ENCODE measurements at places on chromosomes 6 and 20. TPM values are rescaled to one million over a fixed set of nuclear protein-coding genes. Genes with fewer than 3 reads are reported as not detected.
A peak's percentile ranks its signal among the peaks of the same experiment; 100 is the strongest.

Gene ID4
- 9.6 TPM for polyA plus RNA-seq

Gene PLG
- not detected for polyA plus RNA-seq

Gene SAMD10
- polyA plus RNA-seq: 3.9 TPM

DNA sequence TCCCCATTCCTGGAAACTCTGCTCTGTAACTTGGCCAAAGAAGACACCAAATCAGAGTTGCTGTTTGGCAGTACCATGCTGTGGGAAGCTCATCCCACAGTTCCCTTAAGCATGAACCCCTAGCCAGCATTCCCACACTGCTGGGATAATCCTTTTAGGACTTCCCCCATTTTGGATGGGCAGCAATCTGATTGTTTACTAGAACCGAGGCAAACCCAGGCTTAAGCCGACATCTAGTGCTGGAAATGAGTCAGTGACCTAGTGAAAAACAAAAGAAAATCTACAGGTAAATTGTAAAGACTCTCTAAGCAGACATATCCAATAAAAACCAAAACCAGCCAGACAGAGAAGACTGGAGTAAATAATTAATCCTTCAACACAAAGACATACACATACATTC lies 5.2 kb downstream of the DNAH8 start:
- H3K27ac ChIP-seq: no peak overlapping the region
- no peak overlapping the region for H3K4me3 ChIP-seq
- DNase-seq: no peak
- H3K4me1 ChIP-seq: peaks cover 2% of the 10 kb centered on the region
- H3K27me3 ChIP-seq: peaks cover 45% of the 10 kb centered on the region

DNA sequence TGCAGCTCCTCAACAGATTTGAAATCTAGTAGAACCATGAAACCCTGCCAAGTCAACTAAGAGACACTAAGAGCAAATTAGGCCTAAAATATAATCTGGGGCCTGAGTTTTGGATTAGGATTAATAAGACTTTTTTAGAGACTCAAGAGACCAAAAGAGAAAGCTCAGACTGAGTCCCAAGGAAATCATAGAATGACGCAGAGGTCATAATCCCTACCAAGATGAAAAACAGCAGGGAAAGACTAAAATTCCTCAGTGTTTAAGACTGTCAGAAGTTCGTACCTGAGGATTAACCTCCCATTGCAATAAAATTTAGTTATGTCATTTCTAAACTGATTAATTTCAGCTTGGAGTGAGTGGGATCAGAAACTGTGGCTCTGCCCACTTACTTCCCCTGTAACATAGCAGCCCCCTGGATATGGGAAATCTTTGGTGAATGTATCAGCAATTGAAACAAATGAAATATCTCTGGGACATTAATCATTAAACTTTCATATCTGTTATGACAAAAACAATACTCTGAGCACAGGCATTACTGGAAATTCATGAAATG lies 200.3 kb downstream of the EDN1 start:
- H3K4me1 ChIP-seq: peaks cover 14% of the 10 kb centered on the region
- H3K27ac ChIP-seq: peak overlapping the region; percentile 49
- DNase-seq: no peak
- no peaks in the 10 kb centered on the region for H3K27me3 ChIP-seq
- H3K4me3 ChIP-seq: no peak overlapping the region

DNA sequence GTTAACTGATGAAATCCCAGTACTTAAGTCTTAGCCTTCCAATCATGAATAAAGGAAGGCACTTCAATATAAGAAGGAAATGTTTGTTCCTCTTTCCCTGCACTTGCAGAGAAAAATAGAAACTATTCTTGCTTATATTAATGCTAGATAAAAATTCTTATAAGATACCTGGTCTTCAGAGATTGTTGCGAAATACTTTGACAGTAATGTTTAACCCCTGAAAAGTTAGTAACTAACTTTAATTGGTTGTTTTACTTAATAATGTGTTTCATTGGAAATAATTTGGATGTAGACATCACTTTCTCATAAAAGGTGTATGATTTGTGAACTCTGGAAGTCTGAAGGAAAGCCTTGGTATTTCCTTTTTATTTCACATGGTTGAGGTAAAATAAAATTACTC lies 294.2 kb upstream of the SYNCRIP start:
- no peaks in the 10 kb centered on the region for H3K36me3 ChIP-seq
- H3K4me3 ChIP-seq: no peak overlapping the region
- no peak overlapping the region for H3K27ac ChIP-seq
- H3K27me3 ChIP-seq: no peaks in the 10 kb centered on the region

DNA sequence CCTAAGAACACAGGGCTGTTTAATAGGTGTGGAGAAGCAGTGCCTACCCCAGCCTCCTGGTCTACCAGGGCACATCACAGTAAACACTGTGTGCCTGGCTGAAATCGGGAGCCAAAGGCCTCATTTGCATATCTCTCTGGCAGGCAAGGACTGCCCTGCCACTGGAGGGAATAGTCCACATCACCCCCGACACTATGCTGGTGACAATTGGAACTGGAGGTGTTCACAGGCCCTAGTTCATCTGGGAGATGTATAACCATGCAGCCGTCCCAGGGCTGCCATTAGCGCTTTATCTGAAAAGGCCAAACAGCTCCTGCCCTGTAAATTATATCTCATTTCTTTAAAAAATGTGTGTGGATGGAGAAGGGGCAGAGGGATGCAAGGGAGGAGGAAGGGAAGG lies 150.3 kb downstream of the LINC00237 start:
- H3K27me3 ChIP-seq: peaks cover 9% of the 10 kb centered on the region
- H3K4me1 ChIP-seq: no peaks in the 10 kb centered on the region
- no peak overlapping the region for H3K27ac ChIP-seq
- no peak for DNase-seq
- no peaks in the 10 kb centered on the region for H3K36me3 ChIP-seq

DNA sequence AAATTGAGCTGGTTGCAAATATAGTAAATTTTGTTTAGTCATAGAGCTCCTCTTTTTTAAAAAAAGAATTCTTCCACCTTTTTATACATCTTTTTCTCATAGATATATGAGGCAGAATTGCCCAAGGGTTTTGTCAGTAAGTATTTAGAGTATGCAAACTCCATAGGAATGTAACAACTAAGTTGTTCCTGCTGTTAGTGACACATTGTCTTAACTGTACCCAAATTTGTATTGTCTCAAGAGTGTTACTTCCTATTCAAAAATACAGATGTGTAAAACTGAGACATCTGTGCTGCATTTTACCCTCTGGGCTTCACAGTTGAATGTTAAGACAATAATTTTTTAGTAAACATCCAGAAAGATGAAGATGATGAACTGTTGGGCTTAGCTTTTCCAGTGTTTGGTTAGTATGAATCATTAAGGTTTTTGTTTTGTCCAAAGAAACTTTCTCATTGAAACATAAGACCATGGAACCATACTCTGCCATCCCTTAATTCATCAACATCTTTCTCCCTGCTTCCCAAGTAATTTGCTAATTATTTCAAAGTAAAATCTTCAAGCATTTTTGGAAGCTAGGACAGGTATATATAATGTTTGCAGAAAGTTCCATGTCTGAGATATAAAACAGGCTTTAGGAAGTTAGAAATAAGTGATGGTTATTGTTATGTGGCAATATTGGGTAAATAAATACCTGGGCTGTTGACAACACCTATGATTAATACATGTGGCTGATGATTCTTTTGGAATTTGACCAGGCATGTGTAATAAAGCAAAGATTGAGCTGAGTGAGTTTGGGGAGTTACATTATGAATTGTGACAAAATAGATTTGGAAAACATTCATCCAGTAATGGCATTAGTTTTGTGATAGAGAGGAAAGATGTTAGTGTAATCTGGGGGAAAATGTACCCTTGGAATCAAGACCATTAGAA lies 11.2 kb downstream of the OGFRL1 start:
- H3K27ac ChIP-seq: no peak overlapping the region
- H3K4me1 ChIP-seq: peaks cover 12% of the 10 kb centered on the region
- H3K36me3 ChIP-seq: no peaks in the 10 kb centered on the region
- no peak for DNase-seq

- H3K27me3 ChIP-seq: no peaks in the 10 kb centered on the region
- no peaks in the 10 kb centered on the region for H3K4me1 ChIP-seq
- no peak overlapping the region for H3K4me3 ChIP-seq
- H3K36me3 ChIP-seq: no peaks in the 10 kb centered on the region
- no peak for DNase-seq
- H3K27ac ChIP-seq: no peak overlapping the region
Measured at GRCh38 chr6:130947464-130947863, 115.6 kb downstream of the EPB41L2 start.

- H3K4me3 ChIP-seq: no peak overlapping the region
- DNase-seq: no peak
- peaks cover 8% of the 10 kb centered on the region for H3K4me1 ChIP-seq
Measured at GRCh38 chr6:38713812-38714211, 1.3 kb upstream of the DNAH8 start.

DNA sequence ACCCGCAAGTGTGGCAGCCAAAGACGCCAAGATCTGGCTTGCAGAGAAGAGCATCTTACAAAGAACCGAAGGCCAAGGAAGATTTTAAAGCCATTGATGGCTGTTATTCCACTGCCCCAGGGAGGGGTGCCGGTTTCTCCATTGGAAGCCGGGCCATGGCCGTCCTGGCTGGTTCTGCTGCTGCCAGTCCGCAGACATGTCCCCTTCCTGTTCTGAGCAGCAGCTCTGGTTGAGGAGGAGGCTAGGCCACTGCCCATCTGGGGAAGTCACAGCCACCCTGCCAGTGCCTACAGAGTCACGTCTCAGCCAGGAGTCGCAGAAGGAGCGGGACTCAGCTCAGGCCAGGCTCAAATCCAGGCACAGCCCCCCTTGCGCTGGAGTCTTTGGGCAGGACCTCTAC lies 42.6 kb upstream of the MRGBP start:
- no peaks in the 10 kb centered on the region for H3K4me1 ChIP-seq
- H3K4me3 ChIP-seq: no peak overlapping the region
- no peak overlapping the region for H3K27ac ChIP-seq
- peaks cover 28% of the 10 kb centered on the region for H3K27me3 ChIP-seq
- no peak for DNase-seq
- no peaks in the 10 kb centered on the region for H3K36me3 ChIP-seq

DNA sequence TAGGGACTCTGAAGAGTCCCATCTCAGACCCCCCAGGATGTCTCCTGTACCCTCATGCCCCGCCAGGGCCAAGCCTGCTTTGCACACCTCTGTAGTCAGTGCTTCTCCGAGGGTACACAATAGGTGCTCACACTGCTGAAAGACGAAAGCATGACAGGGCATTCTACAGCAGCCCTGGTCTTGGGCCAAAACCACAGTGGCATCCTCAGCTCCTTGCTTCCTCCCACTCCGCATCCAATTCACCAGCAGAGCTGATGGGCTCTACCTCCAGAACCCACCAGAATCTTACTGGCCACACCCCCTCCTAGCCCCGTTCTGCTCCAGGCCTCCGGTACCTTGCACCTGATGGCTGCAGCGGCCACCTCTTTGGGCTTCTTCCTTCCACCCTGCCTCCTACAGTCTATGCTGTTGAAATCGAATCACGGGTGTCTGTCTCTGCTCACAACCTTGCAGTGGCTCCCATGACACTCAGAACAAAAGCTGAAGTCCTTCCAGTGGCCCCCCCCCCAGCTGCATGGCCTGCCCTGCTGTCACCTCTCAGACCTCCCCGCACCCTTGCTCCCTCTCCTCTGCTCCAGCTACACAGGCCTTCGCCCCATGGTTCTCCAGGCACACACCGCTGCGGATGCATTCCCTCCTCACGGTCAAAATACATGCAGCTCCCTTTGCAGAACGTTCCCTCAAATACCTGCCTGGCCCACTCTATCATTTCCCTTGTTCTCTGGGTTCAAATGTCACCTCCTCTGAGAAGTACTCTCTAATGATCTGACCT lies 1.2 kb downstream of the ANGPT4 start:
- no peak overlapping the region for H3K27ac ChIP-seq
- no peak overlapping the region for H3K4me3 ChIP-seq
- DNase-seq: no peak
- H3K4me1 ChIP-seq: peaks cover 13% of the 10 kb centered on the region

GRCh38 chr6:168370310-168370991 lies 50.9 kb upstream of the DACT2 start:
- H3K4me3 ChIP-seq: no peak overlapping the region
- no peak overlapping the region for H3K27ac ChIP-seq
- peaks cover 28% of the 10 kb centered on the region for H3K27me3 ChIP-seq
- peak; percentile 82 for DNase-seq
- peaks cover 10% of the 10 kb centered on the region for H3K4me1 ChIP-seq

- H3K36me3 ChIP-seq: peaks cover 16% of the 10 kb centered on the region
- H3K4me1 ChIP-seq: peaks cover 14% of the 10 kb centered on the region
- peak overlapping the region; percentile 91 for H3K27ac ChIP-seq
- peak overlapping the region; percentile 75 for H3K4me3 ChIP-seq
- DNase-seq: no peak
Measured at GRCh38 chr6:57173056-57173885, 1.1 kb downstream of the BAG2 start.

DNA sequence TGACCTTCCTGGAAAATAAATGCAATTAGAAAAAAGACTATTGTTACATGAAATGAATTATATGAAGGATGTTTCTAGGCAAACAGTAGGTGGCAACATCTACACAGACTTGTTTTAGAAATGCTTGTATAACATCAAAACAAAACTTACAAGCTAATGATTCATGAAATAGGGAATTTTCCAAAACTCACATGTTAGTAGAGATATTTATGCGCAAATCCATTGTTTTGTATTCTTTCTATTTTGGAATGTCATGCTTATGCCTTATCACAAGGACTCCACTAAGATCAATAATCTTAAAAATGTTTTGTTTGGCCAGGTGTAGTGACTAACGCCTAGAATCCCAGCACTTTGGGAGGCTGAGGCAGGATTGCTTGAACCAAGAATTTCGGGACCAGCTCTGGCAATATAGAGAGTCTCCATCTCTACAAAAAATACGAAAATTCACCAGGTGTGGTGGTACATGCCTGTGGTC lies 32.3 kb upstream of the LGSN start:
- H3K4me3 ChIP-seq: no peak overlapping the region
- no peaks in the 10 kb centered on the region for H3K27me3 ChIP-seq
- no peak overlapping the region for H3K27ac ChIP-seq
- no peaks in the 10 kb centered on the region for H3K36me3 ChIP-seq
- no peak for DNase-seq

DNA sequence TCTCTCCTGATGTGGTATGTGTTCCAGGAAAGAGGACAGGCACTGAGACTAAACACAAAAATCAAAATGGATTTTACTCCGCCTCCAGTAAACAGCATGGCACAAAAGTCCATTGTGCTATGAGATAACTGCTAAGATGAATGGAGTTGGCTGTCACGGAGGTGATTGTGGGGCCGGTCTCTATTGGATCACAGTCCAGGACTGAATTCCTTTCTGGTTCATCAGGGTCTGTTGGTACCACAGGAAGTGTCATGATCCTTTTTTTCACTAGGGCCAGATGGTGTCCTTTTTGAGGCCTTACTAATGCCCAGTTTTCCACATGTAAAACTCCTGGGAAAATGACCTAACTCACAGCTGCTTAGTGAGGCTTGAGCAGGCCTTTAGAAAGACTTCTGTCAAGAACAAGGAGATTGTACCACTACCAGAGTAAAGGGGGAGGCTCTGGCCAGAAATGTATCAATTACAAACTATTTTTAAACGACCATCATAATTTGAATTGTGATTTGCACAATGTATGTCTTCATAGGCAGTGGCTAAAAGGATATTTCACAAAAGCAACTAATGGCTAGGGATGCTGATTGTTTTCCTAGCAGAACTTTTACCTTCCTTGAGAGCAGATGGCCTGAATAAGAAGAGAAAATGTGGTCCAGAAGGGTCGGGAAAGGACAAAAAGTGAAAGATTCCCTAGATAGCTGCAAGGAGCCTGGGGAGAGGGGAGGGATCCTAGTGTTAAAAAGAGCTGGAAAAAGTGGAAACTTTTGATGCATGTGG lies 192.2 kb upstream of the POU3F2 start:
- DNase-seq: no peak
- H3K27me3 ChIP-seq: no peaks in the 10 kb centered on the region
- H3K4me3 ChIP-seq: no peak overlapping the region
- H3K36me3 ChIP-seq: no peaks in the 10 kb centered on the region
- H3K27ac ChIP-seq: no peak overlapping the region
